ENCODE measurements at places on chromosomes 3 and 15. TPM values are rescaled to one million over a fixed set of nuclear protein-coding genes. Genes with fewer than 3 reads are reported as not detected.

DNA sequence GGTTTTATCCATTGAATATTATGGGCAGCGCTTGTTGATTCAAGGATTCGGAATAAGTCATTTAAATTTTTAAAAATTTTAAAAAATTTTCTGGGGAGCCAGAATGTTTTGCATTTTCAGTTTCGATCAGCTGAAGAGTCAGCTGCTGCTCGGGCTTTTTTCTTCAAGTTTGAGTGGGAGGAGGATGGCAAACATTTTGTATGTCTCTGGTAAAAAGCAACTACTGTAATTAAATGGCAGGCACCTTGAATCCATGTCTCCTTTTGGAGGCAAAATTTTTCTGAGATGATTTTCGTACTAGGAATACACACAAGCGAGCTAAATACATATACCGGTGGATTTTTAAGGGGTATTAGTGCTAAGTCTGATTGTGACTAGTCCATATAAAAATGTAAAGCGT, 612 bp downstream of the C3orf38 start:
- no peaks in the 10 kb centered on the region for H3K36me3 ChIP-seq
- H3K27me3 ChIP-seq: no peaks in the 10 kb centered on the region
- DNase-seq: no peak
- H3K4me1 ChIP-seq: peaks cover 2% of the 10 kb centered on the region

GRCh38 chr3:33914731-33915379, 116.4 kb downstream of the PDCD6IP start:
- no peaks in the 10 kb centered on the region for H3K36me3 ChIP-seq
- no peak overlapping the region for H3K4me3 ChIP-seq
- no peak overlapping the region for H3K27ac ChIP-seq
- H3K27me3 ChIP-seq: no peaks in the 10 kb centered on the region
- no peaks in the 10 kb centered on the region for H3K4me1 ChIP-seq

DNA sequence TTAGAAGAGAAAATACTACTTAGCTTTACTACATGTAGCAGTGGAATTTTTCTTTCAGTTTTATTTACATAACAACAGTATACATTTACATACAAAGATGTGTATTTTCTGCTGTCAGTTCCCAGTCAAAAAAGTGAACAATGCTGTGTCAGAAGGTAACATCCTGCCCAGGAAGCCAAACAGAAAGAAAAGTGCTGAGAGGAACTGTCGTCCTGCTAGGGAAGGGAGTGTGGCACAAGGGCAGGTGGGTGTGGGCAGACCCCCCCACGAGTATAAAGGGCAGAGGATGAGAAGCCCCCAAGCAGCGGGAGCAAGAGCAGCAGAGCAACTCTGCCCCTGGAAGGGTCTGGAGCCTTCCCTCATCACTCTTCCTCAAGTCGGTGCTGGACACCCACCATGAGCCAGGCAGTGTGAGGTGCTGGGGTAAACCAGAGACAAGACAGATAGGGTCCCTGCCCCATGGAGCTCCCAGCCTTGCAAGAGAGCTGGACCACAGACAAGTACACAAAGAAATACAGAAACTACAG, 39.7 kb downstream of the TBC1D2B start:
- no peak overlapping the region for H3K27ac ChIP-seq
- H3K4me3 ChIP-seq: no peak overlapping the region
- H3K36me3 ChIP-seq: no peaks in the 10 kb centered on the region
- H3K4me1 ChIP-seq: peaks cover 12% of the 10 kb centered on the region
- no peaks in the 10 kb centered on the region for H3K27me3 ChIP-seq

Gene SHF
- 3.3 TPM for total RNA-seq

Gene SLC4A7
- 176 TPM for total RNA-seq

- DNase-seq: peak; percentile 56
- H3K4me3 ChIP-seq: no peak overlapping the region
- no peaks in the 10 kb centered on the region for H3K27me3 ChIP-seq
- H3K4me1 ChIP-seq: no peaks in the 10 kb centered on the region
These were observed 169.4 kb downstream of the FNDC3B start for GRCh38 chr3:172208586-172209332.

GRCh38 chr15:74613953-74614743, 1.5 kb upstream of the CLK3 start:
- peaks cover 17% of the 10 kb centered on the region for H3K27me3 ChIP-seq
- H3K36me3 ChIP-seq: peaks cover 4% of the 10 kb centered on the region
- H3K4me3 ChIP-seq: peak overlapping the region; percentile 100
- H3K4me1 ChIP-seq: peaks cover 5% of the 10 kb centered on the region
- DNase-seq: no peak

GRCh38 chr3:33579178-33579510, 138.9 kb downstream of the CLASP2 start:
- no peaks in the 10 kb centered on the region for H3K27me3 ChIP-seq
- no peaks in the 10 kb centered on the region for H3K36me3 ChIP-seq
- H3K4me1 ChIP-seq: no peaks in the 10 kb centered on the region
- no peak for DNase-seq

Data from fibroblast of lung (primary cell).